ENCODE measurements at places on chromosomes 7 and 10.
A peak's percentile ranks its signal among the peaks of the same experiment; 100 is the strongest.

- DNase-seq = no peak
Measured at GRCh38 chr10:723973-724372, 34.5 kb upstream of the DIP2C start.

DNA sequence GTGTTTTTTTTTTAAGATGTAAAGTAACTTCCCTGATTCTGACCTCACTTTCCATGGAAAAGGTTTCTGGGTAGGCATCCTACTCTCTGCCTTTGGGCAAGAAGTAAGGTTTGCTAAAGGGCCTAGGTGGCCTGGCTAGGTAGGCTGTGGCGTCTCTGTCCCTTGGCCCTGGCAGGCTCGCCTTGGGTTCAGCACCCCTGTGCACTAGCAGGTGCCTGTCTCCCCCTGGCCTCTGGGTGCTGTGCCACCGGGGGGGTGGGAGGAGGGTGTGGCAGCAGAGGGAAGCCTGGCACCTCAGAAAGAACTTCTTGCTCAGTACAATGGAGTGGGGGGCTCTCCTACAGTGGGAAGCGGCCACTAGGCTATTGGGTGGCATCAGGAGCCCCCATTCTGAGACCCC is 14.0 kb downstream of the TECPR1 start:
- no peak for DNase-seq

DNA sequence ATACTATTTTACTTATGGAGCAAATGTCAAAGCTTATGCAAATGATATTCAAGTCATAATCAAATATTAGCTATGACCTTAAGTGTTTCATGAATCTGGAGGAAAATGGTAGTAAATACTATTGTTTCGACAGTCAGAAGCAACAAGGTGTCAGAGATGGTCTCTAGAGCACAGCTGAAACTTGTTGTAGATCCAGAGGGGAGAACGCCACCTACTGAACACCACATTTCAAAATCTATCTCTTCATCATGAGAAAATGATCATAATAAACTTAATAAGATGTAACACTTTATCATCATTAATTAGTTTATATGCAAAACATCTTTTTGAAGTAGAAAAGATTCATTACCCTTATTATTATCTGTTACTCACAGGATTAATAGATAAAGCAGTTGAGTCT is 418.7 kb downstream of the GATA3 start:
- no peak for DNase-seq

GRCh38 chr10:11429439-11430052 is 181.9 kb downstream of the USP6NL start:
- DNase-seq = no peak

DNA sequence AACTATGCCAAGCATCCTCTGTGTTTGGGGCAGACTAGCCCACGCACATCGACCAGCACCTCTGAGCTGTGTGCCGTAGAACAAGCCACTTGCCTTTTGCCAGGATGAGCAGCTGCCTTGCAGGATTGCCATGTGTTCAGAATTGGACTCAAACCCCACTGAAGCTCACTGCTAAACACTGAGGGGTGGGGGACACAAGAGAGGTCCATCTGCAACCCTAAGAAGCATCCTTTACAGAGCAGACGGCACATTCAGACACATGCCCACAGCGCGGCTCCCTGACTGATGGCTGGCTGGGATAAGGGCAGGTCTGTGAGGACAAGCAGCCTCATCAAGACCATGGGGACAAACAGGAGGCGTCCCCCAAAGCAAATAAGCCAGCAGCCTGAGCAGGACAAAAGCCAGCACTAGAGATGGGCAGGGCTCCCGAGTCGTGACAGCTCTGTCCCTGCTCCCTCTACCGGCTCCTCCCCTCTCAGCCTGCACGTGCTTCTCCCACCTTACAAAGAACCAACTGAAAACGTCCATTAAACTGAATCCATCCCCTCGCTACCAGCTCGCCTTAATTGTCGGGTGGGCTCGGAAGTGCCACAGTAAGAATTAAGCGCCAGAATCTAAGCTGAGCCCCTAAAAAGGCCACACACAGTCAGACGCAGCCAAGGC is 114.2 kb downstream of the PRKAG2 start:
- peak; percentile 55 for DNase-seq

All from tibial artery (tissue), 4 donors.